ENCODE measurements at places on chromosomes 5 and 9. TPM values are rescaled to one million over a fixed set of nuclear protein-coding genes. Genes with fewer than 3 reads are reported as not detected.

DNA sequence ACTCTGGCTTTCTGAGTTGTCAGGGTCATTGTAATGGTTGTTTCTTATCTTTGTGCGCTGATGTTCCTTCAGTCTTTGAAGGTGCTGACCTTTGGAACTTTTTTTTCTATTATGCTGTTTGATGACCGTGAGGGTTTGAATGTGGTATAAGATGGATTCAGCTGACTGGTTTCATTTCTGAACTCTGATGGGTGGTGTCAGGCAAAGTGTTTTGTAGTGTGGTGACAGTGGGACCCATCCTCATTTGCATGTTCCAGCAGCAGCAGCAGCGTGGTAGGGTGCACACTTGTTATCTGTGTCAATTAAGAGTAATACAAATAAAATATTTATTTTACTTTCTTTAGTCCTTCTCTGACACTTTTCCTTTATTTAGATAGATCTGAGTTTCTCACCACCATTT is 227.7 kb upstream of the PRR16 start:
- no peak for DNase-seq

Gene HK3
- 0.70 TPM for polyA plus RNA-seq

Gene C7
- polyA plus RNA-seq, result 512 TPM

DNA sequence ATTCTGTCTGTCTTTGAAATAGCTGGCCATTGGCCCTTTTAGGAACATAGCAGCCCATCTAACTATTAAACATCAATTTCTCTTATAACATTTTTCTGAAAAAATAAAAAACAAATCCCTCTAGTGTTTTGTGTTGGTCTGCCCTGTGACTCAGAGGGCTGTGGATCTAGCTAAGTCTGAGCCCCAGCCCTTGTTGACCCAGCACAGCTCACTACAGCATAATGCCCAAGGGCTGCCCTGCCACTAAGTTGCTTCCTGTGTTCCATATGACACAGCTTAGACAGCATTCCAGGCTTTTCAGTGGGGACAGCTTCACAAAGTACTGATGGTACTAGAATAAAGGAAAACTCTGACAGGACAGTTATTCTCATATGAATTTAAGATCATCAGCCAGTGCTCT is 136.0 kb downstream of the SCAMP1 start:
- DNase-seq, result no peak

Gene PCDHB16
- 4.7 TPM for polyA plus RNA-seq

DNA sequence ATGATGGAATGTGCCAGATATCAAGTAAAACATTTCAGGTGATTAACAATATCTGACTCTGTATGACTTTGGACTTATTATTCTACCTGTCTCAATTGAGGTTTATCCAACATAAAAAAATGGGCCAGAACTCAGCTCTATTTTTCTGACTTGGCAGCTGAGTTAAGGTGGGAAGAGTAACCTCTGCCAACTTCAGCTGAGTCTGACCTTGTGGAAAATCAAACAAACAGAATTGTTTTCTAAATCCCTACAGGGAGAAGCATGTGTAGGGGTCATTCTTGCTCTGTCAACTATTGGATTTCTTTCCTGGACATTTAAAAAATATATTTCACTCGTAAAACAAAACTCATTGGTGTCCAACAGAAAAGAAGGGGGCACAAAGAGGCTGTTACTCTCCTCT is 139.4 kb upstream of the TLR4 start:
- no peak for DNase-seq

All from right lung (tissue), 10 donors.